ENCODE measurements at places on chromosomes 6 and 20. TPM values are rescaled to one million over a fixed set of nuclear protein-coding genes. Genes with fewer than 3 reads are reported as not detected.

Gene CDH4
- polyA plus RNA-seq: 0.22 TPM

Gene SEL1L2
- 9.3 TPM for polyA plus RNA-seq

Gene SLC26A8
- 0.07 TPM for polyA plus RNA-seq

Gene PPP1R3G
- polyA plus RNA-seq: 0.90 TPM

Gene ASCC3
- 18.9 TPM for polyA plus RNA-seq

Gene FRK
- 0.75 TPM for polyA plus RNA-seq

Gene TCF21
- polyA plus RNA-seq: 27.6 TPM

Gene LINC00237
- not detected for polyA plus RNA-seq

Gene SLPI
- 45.5 TPM for polyA plus RNA-seq

Gene ZDHHC14
- polyA plus RNA-seq: 5.9 TPM

Gene ISM1
- polyA plus RNA-seq: 0.17 TPM

Gene TSBP1
- not detected for polyA plus RNA-seq

Gene PNLDC1
- 1.2 TPM for polyA plus RNA-seq

Gene NRSN2
- polyA plus RNA-seq: 32.4 TPM

Gene ANKRD66
- polyA plus RNA-seq: not detected

Gene KCNQ5
- 0.02 TPM for polyA plus RNA-seq

Gene GSTA1
- polyA plus RNA-seq: 1,921 TPM

Gene NEURL2
- 11.8 TPM for polyA plus RNA-seq

Gene CD93
- polyA plus RNA-seq: 10.0 TPM

Gene TBXT
- polyA plus RNA-seq: not detected

Gene SMOC2
- polyA plus RNA-seq: 272 TPM

Gene ATP9A
- polyA plus RNA-seq: 27.8 TPM

Gene RAET1G
- polyA plus RNA-seq: 0.86 TPM

Gene VAPB
- 81.6 TPM for polyA plus RNA-seq

Gene GGTLC1
- polyA plus RNA-seq: not detected

Gene DCDC2
- 0.37 TPM for polyA plus RNA-seq

Gene OR2J3
- not detected for polyA plus RNA-seq

Gene CLVS2
- not detected for polyA plus RNA-seq

Gene PPIL4
- 29.4 TPM for polyA plus RNA-seq

Gene ENPP3
- 0.41 TPM for polyA plus RNA-seq

Gene DEFB125
- polyA plus RNA-seq: not detected

Gene PLAGL1
- polyA plus RNA-seq: 17.8 TPM

Gene SCUBE3
- 0.08 TPM for polyA plus RNA-seq

Gene KIAA0408
- polyA plus RNA-seq: 7.4 TPM

Gene IBTK
- 16.7 TPM for polyA plus RNA-seq

Gene GSTA2
- 0.54 TPM for polyA plus RNA-seq

Gene ELOVL4
- 1.8 TPM for polyA plus RNA-seq

Gene DNAH8
- 0.01 TPM for polyA plus RNA-seq

Gene DEFB127
- not detected for polyA plus RNA-seq

Gene PLCB1
- 8.3 TPM for polyA plus RNA-seq

Gene SUMO4
- 0.11 TPM for polyA plus RNA-seq

Gene ESR1
- 15.1 TPM for polyA plus RNA-seq

Gene SYS1
- 47.0 TPM for polyA plus RNA-seq

Gene VGLL2
- polyA plus RNA-seq: not detected

Gene THBD
- polyA plus RNA-seq: 24.0 TPM

Gene KCNK16
- not detected for polyA plus RNA-seq

Gene SYNCRIP
- 101 TPM for polyA plus RNA-seq

Gene CNKSR3
- 14.1 TPM for polyA plus RNA-seq

Gene RIMS1
- 0.27 TPM for polyA plus RNA-seq

Gene CST4
- polyA plus RNA-seq: not detected

Gene ARID1B
- 58.5 TPM for polyA plus RNA-seq

Gene FAM110A
- polyA plus RNA-seq: 2.1 TPM

Gene TRIM40
- not detected for polyA plus RNA-seq

Gene POU5F1
- 0.25 TPM for polyA plus RNA-seq

Gene METTL24
- polyA plus RNA-seq: 5.6 TPM

Gene PIM1
- 34.2 TPM for polyA plus RNA-seq

Gene SMPDL3A
- 14.1 TPM for polyA plus RNA-seq

Gene HSPA12B
- 14.3 TPM for polyA plus RNA-seq

Gene SLC22A3
- 34.6 TPM for polyA plus RNA-seq
